ENCODE measurements at places on chromosomes 4 and X. TPM values are rescaled to one million over a fixed set of nuclear protein-coding genes. Genes with fewer than 3 reads are reported as not detected.

DNA sequence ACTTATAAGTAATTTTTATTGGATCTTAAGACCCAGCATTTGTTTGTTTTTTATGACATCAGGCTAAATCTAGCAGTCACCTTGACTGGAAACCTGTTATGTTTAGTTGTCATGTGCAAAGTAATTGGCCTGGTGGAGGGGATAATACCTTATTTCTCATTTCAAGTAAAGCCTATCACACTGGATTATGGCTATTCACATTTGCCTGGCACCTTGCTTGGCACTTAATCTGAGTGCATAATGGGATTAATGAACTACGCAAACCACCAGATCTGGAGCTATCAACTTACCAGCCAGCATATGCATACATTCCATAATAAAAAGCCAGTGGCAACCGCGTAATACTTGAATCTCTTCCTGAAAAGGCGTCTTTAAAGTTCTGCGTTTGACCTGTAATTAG lies 23.2 kb downstream of the SLC7A11 start:
- peaks cover 10% of the 10 kb centered on the region for H3K36me3 ChIP-seq
- H3K27me3 ChIP-seq, result no peaks in the 10 kb centered on the region
- no peak for DNase-seq
- H3K4me3 ChIP-seq, result no peak overlapping the region

KLHL15 gene
- total RNA-seq, result 16.5 TPM

BRS3 gene
- total RNA-seq, result not detected

DNA sequence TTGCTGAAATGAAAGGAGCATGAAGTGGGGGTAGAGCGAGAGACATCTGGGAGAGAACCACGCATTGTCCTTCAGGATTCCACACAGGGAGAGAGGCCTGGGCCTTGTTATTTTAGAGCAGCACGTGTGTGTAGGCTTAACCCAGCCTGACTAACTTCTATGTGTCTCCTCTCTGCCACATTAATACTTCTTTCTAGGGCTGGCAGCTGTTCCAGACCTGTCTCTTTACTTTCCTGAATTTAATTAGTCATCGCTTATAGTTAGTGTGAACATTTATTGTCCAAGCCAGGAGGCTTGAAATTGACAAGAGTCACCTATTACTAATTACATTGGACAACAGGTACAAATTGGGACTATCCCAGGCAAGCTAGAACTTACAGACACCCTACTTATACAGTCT lies 51.3 kb downstream of the SMAD1 start:
- H3K4me1 ChIP-seq, result peaks cover 9% of the 10 kb centered on the region
- no peaks in the 10 kb centered on the region for H3K27me3 ChIP-seq
- no peaks in the 10 kb centered on the region for H3K36me3 ChIP-seq
- no peak for DNase-seq
- no peak overlapping the region for H3K4me3 ChIP-seq

KLHL13 gene
- total RNA-seq, result 13.2 TPM

DNA sequence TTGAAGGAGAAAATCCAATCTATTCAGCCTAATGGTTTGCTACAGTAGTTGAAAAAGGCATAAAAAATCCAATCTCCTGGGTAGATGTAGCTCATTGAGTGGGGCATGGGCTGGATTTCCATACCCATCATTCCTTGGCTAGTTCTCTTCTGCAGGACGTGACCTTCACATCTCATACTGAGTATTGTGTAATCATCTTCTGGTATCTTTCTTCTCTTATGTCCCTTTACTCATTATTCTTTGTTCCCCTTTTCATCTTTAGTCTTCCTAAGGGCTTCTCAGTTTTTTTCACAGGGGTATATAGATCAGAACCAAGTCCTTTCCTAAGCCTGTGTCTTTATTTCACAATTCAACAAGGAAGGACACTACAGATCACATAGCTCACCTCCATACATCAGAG lies 727.6 kb upstream of the MAGEB2 start:
- DNase-seq, result no peak
- H3K27ac ChIP-seq, result no peak overlapping the region
- no peaks in the 10 kb centered on the region for H3K36me3 ChIP-seq
